ENCODE measurements at places on chromosomes 2 and 18. TPM values are rescaled to one million over a fixed set of nuclear protein-coding genes. Genes with fewer than 3 reads are reported as not detected.

GRCh38 chr2:113167115-113167932 is 6.4 kb upstream of the PSD4 start:
- no peaks in the 10 kb centered on the region for H3K36me3 ChIP-seq
- peaks cover 6% of the 10 kb centered on the region for H3K4me1 ChIP-seq
- no peaks in the 10 kb centered on the region for H3K27me3 ChIP-seq
- DNase-seq: no peak

GRCh38 chr18:32315881-32316280 is 126.0 kb downstream of the MEP1B start:
- H3K27me3 ChIP-seq: no peaks in the 10 kb centered on the region
- H3K4me3 ChIP-seq: no peak overlapping the region
- no peak overlapping the region for H3K27ac ChIP-seq
- no peaks in the 10 kb centered on the region for H3K4me1 ChIP-seq

- no peaks in the 10 kb centered on the region for H3K27me3 ChIP-seq
- no peak overlapping the region for H3K4me3 ChIP-seq
- H3K4me1 ChIP-seq: peaks cover 4% of the 10 kb centered on the region
- DNase-seq: no peak
- no peak overlapping the region for H3K27ac ChIP-seq
Observed at GRCh38 chr2:12665334-12665733, 51.4 kb upstream of the TRIB2 start.

GRCh38 chr18:6311456-6312215 is 103.1 kb downstream of the L3MBTL4 start:
- no peak overlapping the region for H3K27ac ChIP-seq
- H3K4me1 ChIP-seq: no peaks in the 10 kb centered on the region
- peaks cover 2% of the 10 kb centered on the region for H3K36me3 ChIP-seq

GRCh38 chr2:39020383-39020782 is 100.5 kb downstream of the SOS1 start:
- H3K4me1 ChIP-seq: no peaks in the 10 kb centered on the region
- no peak for DNase-seq
- H3K4me3 ChIP-seq: no peak overlapping the region
- no peak overlapping the region for H3K27ac ChIP-seq
- no peaks in the 10 kb centered on the region for H3K36me3 ChIP-seq

Gene SP140
- total RNA-seq: 1.6 TPM

- no peak overlapping the region for H3K4me3 ChIP-seq
- no peaks in the 10 kb centered on the region for H3K36me3 ChIP-seq
- H3K4me1 ChIP-seq: no peaks in the 10 kb centered on the region
Observed at GRCh38 chr2:55080204-55080738, 30.0 kb upstream of the RTN4 start.

- DNase-seq: peak; percentile 73
- no peaks in the 10 kb centered on the region for H3K36me3 ChIP-seq
- peaks cover 13% of the 10 kb centered on the region for H3K4me1 ChIP-seq
- peaks cover 2% of the 10 kb centered on the region for H3K27me3 ChIP-seq
Observed at GRCh38 chr2:202064171-202064880, 8.7 kb upstream of the KIAA2012 start.

Gene TGFA
- total RNA-seq: 23.5 TPM

DNA sequence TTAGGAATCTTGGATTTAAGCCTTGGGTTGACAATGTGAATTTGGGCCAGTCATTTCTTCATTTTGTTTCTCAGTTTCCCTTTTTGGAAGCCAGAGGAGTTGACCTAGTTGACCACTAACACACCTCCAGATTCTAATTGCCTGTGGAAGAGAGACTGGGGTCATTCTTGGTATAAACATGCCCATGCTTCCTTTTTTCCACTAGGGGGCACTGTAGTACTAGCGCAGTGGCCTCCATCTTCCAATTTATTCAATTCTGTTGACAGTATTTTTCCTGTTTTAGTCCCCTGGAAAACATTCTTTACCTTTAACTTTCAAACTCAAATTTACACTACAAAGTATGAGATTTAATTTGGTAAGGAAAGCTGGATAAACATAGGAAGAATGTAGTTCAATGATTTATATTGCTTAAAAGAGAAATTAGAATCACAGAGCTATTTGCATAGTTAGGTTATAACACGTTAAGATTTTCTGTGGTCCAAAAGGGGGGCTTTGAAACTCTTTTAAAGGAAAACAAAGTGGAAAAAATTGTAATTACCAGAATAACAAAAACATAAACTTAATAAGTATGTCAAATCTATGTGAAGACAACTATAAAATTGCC is 57.5 kb upstream of the AGPS start:
- no peak overlapping the region for H3K27ac ChIP-seq
- no peaks in the 10 kb centered on the region for H3K27me3 ChIP-seq
- no peak overlapping the region for H3K4me3 ChIP-seq
- no peaks in the 10 kb centered on the region for H3K36me3 ChIP-seq
- DNase-seq: peak; percentile 70
- no peaks in the 10 kb centered on the region for H3K4me1 ChIP-seq

GRCh38 chr2:134715932-134716643 is 2.7 kb downstream of the TMEM163 start:
- H3K27me3 ChIP-seq: peaks cover 49% of the 10 kb centered on the region
- no peaks in the 10 kb centered on the region for H3K36me3 ChIP-seq
- no peak overlapping the region for H3K27ac ChIP-seq
- no peak overlapping the region for H3K4me3 ChIP-seq
- H3K4me1 ChIP-seq: peaks cover 18% of the 10 kb centered on the region

Gene UPP2
- total RNA-seq: 0.55 TPM

GRCh38 chr2:25740810-25741381 is 67.5 kb upstream of the DTNB start:
- H3K4me1 ChIP-seq: no peaks in the 10 kb centered on the region
- peaks cover 27% of the 10 kb centered on the region for H3K36me3 ChIP-seq
- no peaks in the 10 kb centered on the region for H3K27me3 ChIP-seq
- DNase-seq: no peak
- no peak overlapping the region for H3K4me3 ChIP-seq
- H3K27ac ChIP-seq: no peak overlapping the region

Gene LYPD6B
- total RNA-seq: 9.4 TPM

Gene REG3G
- not detected for total RNA-seq

DNA sequence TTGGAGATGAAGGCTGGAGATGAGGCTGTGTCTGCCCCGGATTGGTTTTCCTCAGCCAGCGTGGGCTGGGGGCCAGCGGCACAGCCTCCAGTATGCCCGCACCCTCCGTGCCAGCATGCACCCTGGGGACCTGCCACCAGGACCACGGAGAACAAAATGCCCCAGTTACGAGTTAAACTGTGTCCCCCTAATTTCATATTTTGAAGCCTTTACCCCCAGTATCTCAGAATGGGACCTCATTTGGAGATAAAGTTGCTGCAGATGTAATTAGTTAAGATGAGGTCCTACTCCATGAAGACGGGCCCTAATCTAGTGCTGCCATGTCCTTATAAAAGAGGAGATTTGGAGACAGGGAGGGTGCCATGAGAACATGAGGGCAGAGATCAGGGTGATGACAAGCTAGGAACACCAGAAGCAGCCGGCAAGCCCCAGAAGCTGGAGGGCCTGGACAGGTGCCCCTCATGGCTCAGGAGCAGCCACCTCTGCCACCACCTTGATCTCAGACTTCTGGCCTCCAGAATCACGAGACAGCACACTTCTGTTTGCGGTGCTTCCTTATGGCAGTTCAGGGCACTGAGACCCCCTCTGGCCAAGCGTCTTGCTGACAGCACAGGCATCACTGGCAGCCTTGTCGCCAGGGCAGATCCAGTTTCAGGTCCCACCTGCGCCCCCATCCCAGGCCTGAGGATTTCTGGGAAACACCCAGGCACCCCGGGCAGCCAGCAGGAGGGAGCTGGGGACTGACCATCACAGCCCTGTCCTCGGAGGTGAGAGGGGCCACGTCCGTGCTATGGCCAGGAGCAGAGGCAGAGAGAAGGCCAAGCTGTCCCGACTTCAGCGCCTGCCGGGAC is 29.4 kb downstream of the KIF1A start:
- H3K27ac ChIP-seq: peak overlapping the region; percentile 16
- H3K27me3 ChIP-seq: no peaks in the 10 kb centered on the region
- peaks cover 63% of the 10 kb centered on the region for H3K4me1 ChIP-seq
- no peak for DNase-seq
- H3K36me3 ChIP-seq: peaks cover 96% of the 10 kb centered on the region
- no peak overlapping the region for H3K4me3 ChIP-seq

- DNase-seq: no peak
- peaks cover 3% of the 10 kb centered on the region for H3K4me1 ChIP-seq
- no peak overlapping the region for H3K4me3 ChIP-seq
- H3K27ac ChIP-seq: no peak overlapping the region
- no peaks in the 10 kb centered on the region for H3K27me3 ChIP-seq
Observed at GRCh38 chr2:233487748-233488345, 78.7 kb downstream of the USP40 start.

- no peak overlapping the region for H3K4me3 ChIP-seq
- H3K27ac ChIP-seq: no peak overlapping the region
- peaks cover 26% of the 10 kb centered on the region for H3K27me3 ChIP-seq
- no peaks in the 10 kb centered on the region for H3K36me3 ChIP-seq
- peaks cover 14% of the 10 kb centered on the region for H3K4me1 ChIP-seq
Observed at GRCh38 chr2:68646303-68646702, 2.9 kb downstream of the PROKR1 start.

GRCh38 chr2:8653485-8653884 is 28.4 kb upstream of the ID2 start:
- no peaks in the 10 kb centered on the region for H3K27me3 ChIP-seq
- peaks cover 27% of the 10 kb centered on the region for H3K4me1 ChIP-seq
- H3K4me3 ChIP-seq: no peak overlapping the region
- no peak overlapping the region for H3K27ac ChIP-seq

Gene VWC2L
- total RNA-seq: 3.0 TPM

- no peaks in the 10 kb centered on the region for H3K4me1 ChIP-seq
- H3K27me3 ChIP-seq: no peaks in the 10 kb centered on the region
- no peaks in the 10 kb centered on the region for H3K36me3 ChIP-seq
Observed at GRCh38 chr2:146477383-146477782, 1367.4 kb upstream of the ACVR2A start.

Gene SKA1
- total RNA-seq: 3.8 TPM

DNA sequence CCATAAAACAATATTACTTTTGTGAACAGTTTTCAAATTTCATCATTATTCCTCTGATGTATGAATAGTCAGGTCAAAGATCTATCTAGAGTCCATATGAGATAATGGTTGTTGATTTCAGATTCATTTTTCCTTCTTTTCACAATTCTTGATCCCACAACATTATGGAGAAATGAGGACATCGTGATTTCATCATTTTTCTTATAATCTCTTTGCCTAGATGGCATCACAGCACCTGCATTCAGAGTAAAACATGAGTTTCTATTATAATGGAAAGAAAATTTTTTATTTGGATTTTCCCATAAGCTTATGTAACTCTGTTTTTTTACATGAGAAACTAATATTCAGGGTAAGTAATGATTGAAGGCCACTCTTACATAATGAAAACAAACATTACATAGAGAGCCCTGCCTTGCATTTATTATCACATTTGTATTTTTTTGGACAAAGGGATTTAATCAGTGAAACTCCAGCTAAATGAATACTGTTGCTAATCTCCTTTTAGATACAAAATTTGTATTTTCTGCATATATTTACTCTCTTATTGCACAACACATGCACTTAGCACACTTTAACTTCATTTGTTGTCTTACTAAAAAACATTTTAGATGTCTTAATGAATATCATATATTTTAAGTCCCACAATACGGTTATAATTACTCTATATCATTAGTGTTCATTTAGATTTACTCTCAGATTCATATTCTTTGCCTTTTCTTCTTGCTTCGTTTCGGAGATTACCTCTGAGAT is 188.4 kb upstream of the KYNU start:
- no peak overlapping the region for H3K27ac ChIP-seq
- DNase-seq: no peak
- no peak overlapping the region for H3K4me3 ChIP-seq
- H3K4me1 ChIP-seq: no peaks in the 10 kb centered on the region

DNA sequence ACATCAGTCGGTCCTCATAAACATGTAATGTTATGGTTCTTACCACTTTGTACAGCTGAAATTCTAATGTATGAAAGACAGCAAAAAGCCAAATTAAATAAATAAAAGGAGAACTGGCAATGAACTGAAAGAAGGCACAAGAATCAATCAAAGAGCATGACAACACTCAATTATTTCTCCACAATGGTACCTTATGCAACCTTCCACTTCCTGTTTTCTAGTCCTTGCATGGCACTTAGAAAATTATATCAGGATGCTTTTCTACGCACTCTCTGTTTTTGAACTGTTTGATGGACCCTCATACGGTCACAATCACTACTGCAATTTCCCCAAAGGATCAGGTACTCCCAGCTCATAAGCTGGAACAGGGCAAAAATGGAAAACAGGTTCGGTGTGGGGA is 81.6 kb downstream of the EPB41L3 start:
- DNase-seq: no peak
- H3K27me3 ChIP-seq: no peaks in the 10 kb centered on the region
- H3K4me1 ChIP-seq: peaks cover 3% of the 10 kb centered on the region
- no peak overlapping the region for H3K4me3 ChIP-seq

DNA sequence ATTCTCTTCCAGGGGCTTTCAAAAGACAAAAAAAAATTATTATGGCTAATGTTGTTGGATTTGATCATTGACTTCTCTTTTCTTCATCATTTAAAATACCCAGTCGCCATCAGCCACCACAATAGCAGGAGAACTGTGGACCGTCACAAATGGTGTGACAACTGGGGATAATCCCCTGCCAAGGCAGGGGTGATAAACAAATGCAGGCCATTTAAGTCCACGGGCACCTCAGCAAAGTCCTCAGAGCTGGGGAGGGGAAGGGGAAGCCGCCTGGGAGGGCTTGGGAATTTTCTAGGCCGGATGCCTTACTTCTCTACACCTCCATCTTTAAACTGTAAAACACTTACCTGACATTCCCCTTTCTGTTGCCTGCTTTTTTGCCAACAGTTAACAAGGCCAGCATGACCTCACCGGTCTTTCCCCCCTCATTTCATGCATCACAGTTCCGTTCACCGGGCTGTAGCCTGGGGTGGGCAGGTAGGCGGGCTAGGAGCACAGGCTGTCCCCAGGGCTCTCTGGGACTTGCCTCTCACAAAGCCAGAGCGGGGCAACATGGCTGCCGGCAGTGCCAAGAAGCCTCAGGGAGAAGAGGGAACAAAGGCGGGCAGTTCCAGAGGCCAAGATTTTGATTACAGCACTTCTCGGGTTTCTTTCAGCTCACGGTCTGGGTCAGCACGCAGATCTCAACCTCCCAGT is 820.4 kb downstream of the BCL11A start:
- no peaks in the 10 kb centered on the region for H3K36me3 ChIP-seq
- H3K4me3 ChIP-seq: no peak overlapping the region
- peaks cover 7% of the 10 kb centered on the region for H3K4me1 ChIP-seq
- no peak for DNase-seq
- H3K27me3 ChIP-seq: no peaks in the 10 kb centered on the region

GRCh38 chr2:45605116-45605515 is 6.0 kb downstream of the SRBD1 start:
- no peak for DNase-seq
- H3K36me3 ChIP-seq: peaks cover 3% of the 10 kb centered on the region
- H3K4me1 ChIP-seq: no peaks in the 10 kb centered on the region
- no peak overlapping the region for H3K27ac ChIP-seq
- H3K27me3 ChIP-seq: no peaks in the 10 kb centered on the region

- H3K36me3 ChIP-seq: peaks cover 39% of the 10 kb centered on the region
- H3K27ac ChIP-seq: no peak overlapping the region
- no peak overlapping the region for H3K4me3 ChIP-seq
Observed at GRCh38 chr18:79510046-79510685, 114.4 kb downstream of the NFATC1 start.

Gene ZFP36L2
- 32.5 TPM for total RNA-seq

All from spinal cord (tissue), 10 donors.